Thoracic aorta endothelial cell (primary cell): ENCODE measurements at places on chromosomes 12 and 14. TPM values are rescaled to one million over a fixed set of nuclear protein-coding genes. Genes with fewer than 3 reads are reported as not detected.

SAMD15 gene
- total RNA-seq = 1.7 and 2.4 TPM in 2 replicates

HELB gene
- total RNA-seq = 4.0 and 5.8 TPM in 2 replicates

GRIN2B gene
- not detected in 2 replicates for total RNA-seq

CLEC1B gene
- total RNA-seq = not detected in 2 replicates

FGD6 gene
- total RNA-seq = 23.0 and 30.7 TPM in 2 replicates

IL22 gene
- total RNA-seq = not detected in 2 replicates

KLHDC1 gene
- total RNA-seq = 2.0 and 2.4 TPM in 2 replicates

SLC4A8 gene
- 5.2 and 5.5 TPM in 2 replicates for total RNA-seq

KLRB1 gene
- not detected in 2 replicates for total RNA-seq
